ENCODE measurements at places on chromosomes 2 and 18. TPM values are rescaled to one million over a fixed set of nuclear protein-coding genes. Genes with fewer than 3 reads are reported as not detected.

DNA sequence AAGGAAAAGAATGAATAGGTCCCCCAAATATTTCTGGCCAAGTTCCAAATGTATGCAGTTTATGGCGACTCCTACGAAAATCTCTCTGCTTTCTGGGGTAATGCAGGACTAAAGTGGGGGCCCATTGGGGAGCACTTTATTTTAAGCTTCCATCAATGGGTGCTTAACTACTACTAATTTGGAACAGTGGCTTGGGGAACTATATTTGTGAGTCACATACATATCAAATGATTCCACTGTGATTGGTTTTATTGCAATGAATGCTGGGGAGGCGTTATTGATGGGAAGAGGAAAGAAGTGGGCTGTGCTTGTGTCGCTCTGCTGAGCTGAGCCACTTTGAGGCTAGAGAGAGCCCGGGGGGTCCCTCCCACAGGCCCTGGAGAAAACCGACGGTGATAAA is 560.4 kb upstream of the SALL3 start:
- H3K27ac ChIP-seq = no peak overlapping the region
- no peaks in the 10 kb centered on the region for H3K4me1 ChIP-seq
- no peaks in the 10 kb centered on the region for H3K27me3 ChIP-seq

GRCh38 chr2:215784371-215784783 is 229.0 kb downstream of the MREG start:
- DNase-seq = no peak
- no peaks in the 10 kb centered on the region for H3K4me1 ChIP-seq
- H3K27ac ChIP-seq = no peak overlapping the region
- no peaks in the 10 kb centered on the region for H3K36me3 ChIP-seq

- H3K4me1 ChIP-seq = peaks cover 9% of the 10 kb centered on the region
- DNase-seq = no peak
- H3K36me3 ChIP-seq = no peaks in the 10 kb centered on the region
- no peak overlapping the region for H3K27ac ChIP-seq
- no peak overlapping the region for H3K4me3 ChIP-seq
Measured at GRCh38 chr2:222653280-222653679, 2.6 kb downstream of the FARSB start.

DNA sequence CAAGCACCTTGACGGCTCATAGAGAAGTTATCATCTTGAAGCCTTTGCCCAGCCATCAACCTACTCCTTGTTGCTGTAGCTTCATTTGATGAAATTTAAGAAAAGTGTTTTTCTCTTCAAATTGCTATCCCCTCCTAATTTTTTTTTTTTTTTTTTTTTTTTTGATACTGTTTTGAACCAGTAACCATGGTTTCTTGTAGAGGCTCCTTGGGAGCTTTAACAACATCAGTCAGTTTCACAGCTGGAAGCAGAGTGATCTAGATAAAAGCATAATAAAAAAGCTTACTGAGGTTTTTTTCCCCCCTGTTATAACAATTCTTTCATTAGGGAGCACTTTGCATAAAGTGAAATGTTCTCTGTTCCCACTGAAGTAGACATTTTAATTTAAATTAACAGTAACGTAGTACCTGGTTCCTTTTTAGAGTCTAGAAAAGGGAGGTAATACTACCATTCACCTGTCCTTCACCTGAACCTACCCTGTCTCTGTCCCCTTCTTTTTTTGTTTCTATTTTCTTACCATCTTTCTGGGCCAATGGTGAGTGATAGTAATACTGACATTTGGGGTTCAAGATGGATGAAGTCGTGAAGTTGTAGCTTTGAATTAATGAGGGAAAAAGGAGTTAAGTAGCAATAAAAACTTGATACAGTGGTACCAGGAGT is 101.5 kb downstream of the NCOA1 start:
- H3K4me3 ChIP-seq = no peak overlapping the region
- H3K4me1 ChIP-seq = peaks cover 3% of the 10 kb centered on the region
- peaks cover 5% of the 10 kb centered on the region for H3K36me3 ChIP-seq
- no peak for DNase-seq

- peaks cover 3% of the 10 kb centered on the region for H3K27me3 ChIP-seq
- no peak for DNase-seq
- H3K4me3 ChIP-seq = no peak overlapping the region
- H3K4me1 ChIP-seq = peaks cover 2% of the 10 kb centered on the region
Measured at GRCh38 chr2:74856004-74856578, 22.2 kb downstream of the HK2 start.

- H3K4me3 ChIP-seq = no peak overlapping the region
- no peaks in the 10 kb centered on the region for H3K36me3 ChIP-seq
- DNase-seq = no peak
- no peaks in the 10 kb centered on the region for H3K4me1 ChIP-seq
- no peak overlapping the region for H3K27ac ChIP-seq
Measured at GRCh38 chr2:138028538-138028937, 64.3 kb downstream of the HNMT start.

GRCh38 chr2:218252509-218253231 is 8.1 kb upstream of the GPBAR1 start:
- no peak overlapping the region for H3K4me3 ChIP-seq
- H3K27ac ChIP-seq = no peak overlapping the region
- DNase-seq = no peak
- no peaks in the 10 kb centered on the region for H3K36me3 ChIP-seq

GRCh38 chr2:173171924-173172643 is 96.4 kb downstream of the MAP3K20 start:
- no peaks in the 10 kb centered on the region for H3K27me3 ChIP-seq
- no peak overlapping the region for H3K27ac ChIP-seq
- DNase-seq = no peak
- H3K36me3 ChIP-seq = no peaks in the 10 kb centered on the region
- H3K4me1 ChIP-seq = no peaks in the 10 kb centered on the region
- H3K4me3 ChIP-seq = no peak overlapping the region

- DNase-seq = no peak
- H3K27me3 ChIP-seq = peaks cover 6% of the 10 kb centered on the region
- no peaks in the 10 kb centered on the region for H3K4me1 ChIP-seq
Measured at GRCh38 chr18:78625847-78626246, 353.8 kb upstream of the SALL3 start.

DNA sequence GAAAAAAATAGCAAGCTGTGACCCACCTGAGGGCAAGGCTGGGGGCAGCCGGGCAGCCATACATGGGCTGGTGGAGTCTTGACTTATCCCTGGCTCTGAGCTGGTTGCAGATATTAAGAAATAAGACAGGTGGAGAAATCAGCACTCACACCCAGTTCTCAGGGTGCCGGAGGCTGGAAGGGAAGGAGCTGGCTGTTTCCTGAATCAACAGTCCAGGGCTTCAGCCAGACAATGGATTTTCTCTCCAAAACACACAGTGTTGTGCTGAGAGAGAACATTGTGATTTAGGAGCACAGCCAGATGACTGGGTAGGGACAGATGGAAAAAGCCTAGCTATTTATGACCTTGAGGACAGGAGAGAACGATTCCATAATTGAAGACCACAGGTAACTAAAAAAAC is 208.8 kb downstream of the LDLRAD4 start:
- H3K4me3 ChIP-seq = no peak overlapping the region
- no peaks in the 10 kb centered on the region for H3K4me1 ChIP-seq
- peaks cover 5% of the 10 kb centered on the region for H3K36me3 ChIP-seq
- no peak for DNase-seq
- peaks cover 8% of the 10 kb centered on the region for H3K27me3 ChIP-seq

DNA sequence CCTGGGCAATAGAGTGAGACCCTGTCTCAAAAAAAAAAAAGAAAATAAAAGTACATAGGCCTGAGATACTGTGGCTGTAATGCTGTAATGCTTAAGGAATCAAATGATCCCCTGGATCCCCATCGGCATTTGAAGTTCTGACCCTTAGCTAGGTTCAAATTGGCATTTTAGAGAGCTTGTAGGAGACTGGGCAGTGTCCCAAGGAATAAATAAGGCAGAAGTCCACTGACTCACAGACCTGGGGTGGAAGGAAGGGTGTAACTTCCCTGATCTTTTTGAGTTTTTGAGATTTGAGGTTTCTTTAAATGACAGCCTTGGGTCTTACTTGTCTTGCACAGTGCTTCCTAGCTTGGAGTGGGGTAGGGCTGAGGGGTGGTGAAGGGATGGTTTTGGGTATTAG is 553.7 kb downstream of the SLC4A3 start:
- H3K36me3 ChIP-seq = no peaks in the 10 kb centered on the region
- no peaks in the 10 kb centered on the region for H3K4me1 ChIP-seq
- no peak overlapping the region for H3K4me3 ChIP-seq
- no peaks in the 10 kb centered on the region for H3K27me3 ChIP-seq
- H3K27ac ChIP-seq = no peak overlapping the region

DNA sequence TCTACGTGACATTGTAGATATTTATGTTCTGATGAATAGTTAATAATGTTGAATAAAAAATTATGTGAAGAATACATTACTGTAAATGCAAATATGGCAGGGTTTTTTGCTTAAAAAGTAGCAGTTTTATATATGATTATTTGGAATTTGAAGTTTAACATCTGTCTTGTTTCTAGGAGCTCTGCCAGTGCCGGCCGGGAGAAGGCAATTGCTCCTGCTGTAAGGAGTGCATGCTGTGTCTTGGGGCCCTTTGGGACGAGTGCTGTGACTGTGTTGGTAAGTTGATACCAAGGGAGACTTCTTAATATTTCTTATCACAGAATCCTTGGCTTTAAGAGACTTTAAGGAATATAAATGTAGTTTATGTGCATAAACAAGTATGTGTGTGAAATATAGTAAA is 25.2 kb downstream of the TWSG1 start:
- H3K4me1 ChIP-seq = peaks cover 4% of the 10 kb centered on the region
- H3K4me3 ChIP-seq = no peak overlapping the region
- no peaks in the 10 kb centered on the region for H3K27me3 ChIP-seq
- no peak overlapping the region for H3K27ac ChIP-seq
- H3K36me3 ChIP-seq = no peaks in the 10 kb centered on the region

GRCh38 chr2:120687210-120687609 is 48.5 kb upstream of the GLI2 start:
- H3K4me3 ChIP-seq = no peak overlapping the region
- H3K36me3 ChIP-seq = no peaks in the 10 kb centered on the region
- H3K4me1 ChIP-seq = peaks cover 2% of the 10 kb centered on the region
- no peak overlapping the region for H3K27ac ChIP-seq

DNA sequence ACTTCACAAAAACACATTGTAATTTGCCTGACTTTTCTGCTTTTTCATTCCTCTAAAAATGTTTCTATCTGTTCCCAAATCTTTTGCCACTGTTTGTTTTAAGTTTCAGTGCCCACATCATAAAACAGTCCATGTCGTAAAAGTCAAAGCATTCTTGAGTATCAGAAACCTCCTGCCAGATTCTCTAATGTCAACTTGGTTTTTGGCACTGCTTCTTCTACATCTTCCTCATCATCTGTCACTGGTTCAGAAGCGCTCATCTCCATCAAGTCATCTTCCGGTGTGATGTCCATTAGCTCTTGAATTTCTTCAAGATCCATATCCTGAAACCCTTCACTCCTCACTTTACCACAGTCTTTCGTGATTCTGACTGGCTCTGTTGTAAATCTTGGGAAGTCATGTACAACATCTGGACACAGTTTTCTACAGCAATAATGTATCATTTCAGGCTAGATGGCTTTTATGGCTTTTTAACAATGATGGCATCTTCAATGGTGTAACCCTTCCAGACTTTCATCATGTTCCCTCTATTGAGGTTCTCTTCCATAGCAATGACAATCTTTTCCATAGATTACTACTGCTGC is 19.6 kb downstream of the CUL3 start:
- H3K36me3 ChIP-seq = peaks cover 6% of the 10 kb centered on the region
- DNase-seq = no peak
- no peak overlapping the region for H3K4me3 ChIP-seq
- H3K27ac ChIP-seq = no peak overlapping the region

- no peaks in the 10 kb centered on the region for H3K36me3 ChIP-seq
- H3K4me1 ChIP-seq = no peaks in the 10 kb centered on the region
- H3K27me3 ChIP-seq = no peaks in the 10 kb centered on the region
- DNase-seq = no peak
Measured at GRCh38 chr2:140949932-140950331, 1180.9 kb downstream of the LRP1B start.

DNA sequence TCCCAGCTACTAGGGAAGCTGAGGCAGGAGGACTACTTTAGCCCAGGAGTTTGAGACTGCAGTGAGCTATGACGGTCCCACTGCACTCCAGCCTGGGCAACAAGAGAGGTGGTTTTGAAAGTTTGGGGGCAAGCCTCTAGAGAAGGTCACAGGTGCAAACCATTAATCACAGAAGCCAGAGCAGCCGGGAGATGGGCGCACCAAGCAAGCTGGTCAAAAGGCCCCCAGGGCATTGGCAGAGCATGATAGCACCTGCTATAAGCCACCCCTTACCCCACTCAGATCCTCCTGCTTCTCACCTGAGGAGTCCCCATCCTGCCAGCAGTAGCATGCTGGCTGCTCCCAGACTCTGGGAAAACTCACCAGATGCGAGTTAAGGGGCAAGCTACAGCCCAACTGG is 116.1 kb upstream of the RAB12 start:
- H3K27me3 ChIP-seq = peaks cover 3% of the 10 kb centered on the region
- H3K4me1 ChIP-seq = no peaks in the 10 kb centered on the region
- no peak for DNase-seq
- H3K36me3 ChIP-seq = peaks cover 10% of the 10 kb centered on the region

DNA sequence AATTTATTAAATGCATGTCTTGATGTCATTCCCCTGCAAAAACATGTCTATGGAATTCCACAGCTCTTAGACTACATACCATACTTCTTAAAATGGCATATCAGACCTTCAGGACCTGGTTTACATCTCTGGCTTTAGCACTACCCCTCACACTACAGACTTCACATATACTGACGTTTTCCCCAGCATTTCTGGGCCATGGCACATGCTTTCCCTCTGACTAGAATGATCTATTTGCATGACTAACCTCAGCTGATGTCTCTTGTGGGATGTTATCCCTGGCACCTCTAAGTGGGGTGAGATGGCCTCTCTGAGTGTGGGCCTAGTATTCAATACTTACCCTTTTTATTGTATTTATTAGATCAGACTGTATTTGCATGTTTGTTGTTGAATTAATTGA is 381.6 kb downstream of the ERBB4 start:
- DNase-seq = no peak
- no peaks in the 10 kb centered on the region for H3K36me3 ChIP-seq
- peaks cover 6% of the 10 kb centered on the region for H3K4me1 ChIP-seq
- H3K4me3 ChIP-seq = no peak overlapping the region
- H3K27me3 ChIP-seq = no peaks in the 10 kb centered on the region
- H3K27ac ChIP-seq = no peak overlapping the region

DNA sequence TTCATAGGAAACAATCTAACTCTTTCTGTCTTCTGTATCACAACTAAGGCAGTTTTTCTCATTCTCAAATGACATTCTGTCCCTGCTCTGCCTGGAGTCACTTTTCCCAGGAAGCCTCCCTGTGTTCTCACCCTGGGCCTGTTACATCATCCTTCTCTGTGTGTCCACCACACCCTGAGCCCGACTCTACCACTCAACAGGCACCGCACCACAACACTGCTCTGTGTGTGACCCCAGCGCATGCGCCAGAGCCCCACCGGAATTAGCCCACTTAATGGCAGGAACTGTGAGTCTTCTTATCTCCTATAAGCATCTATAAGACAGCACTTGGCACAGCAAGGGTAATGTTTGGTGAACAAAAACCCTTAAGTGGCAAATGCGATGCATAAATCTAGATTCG is 32.3 kb downstream of the TGFBRAP1 start:
- no peak overlapping the region for H3K27ac ChIP-seq
- peaks cover 6% of the 10 kb centered on the region for H3K27me3 ChIP-seq
- peaks cover 3% of the 10 kb centered on the region for H3K36me3 ChIP-seq
- DNase-seq = no peak

PLCL1 gene
- total RNA-seq = 28.8 TPM

LYPD6B gene
- total RNA-seq = 0.69 TPM

C2orf92 gene
- total RNA-seq = 19.6 TPM

SGPP2 gene
- 2.1 TPM for total RNA-seq

CNNM3 gene
- total RNA-seq = 22.3 TPM
